ENCODE measurements at places on chromosomes 1 and 21. TPM values are rescaled to one million over a fixed set of nuclear protein-coding genes. Genes with fewer than 3 reads are reported as not detected.

DNA sequence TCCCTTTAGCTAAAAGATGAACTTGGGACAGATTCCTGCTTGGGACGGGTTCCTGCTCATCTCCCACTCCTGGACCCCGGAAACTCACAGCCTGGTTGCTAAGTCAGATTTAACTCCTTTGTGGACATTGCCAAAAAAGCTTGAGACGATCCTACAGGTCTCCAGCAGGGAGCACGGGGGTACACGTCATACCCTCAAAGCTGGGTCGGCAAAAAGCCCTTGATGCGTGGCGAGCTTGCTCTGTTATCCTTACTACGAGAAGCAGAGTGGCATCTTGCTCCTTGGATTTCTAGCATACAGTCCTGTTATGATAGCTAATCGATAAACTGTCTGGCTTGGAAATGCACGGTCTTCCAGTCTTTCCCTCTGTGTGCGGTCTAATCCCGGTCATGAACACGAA, 60.8 kb upstream of the KRTAP19-8 start:
- no peak overlapping the region for H3K27ac ChIP-seq
- H3K36me3 ChIP-seq: no peaks in the 10 kb centered on the region
- H3K27me3 ChIP-seq: no peaks in the 10 kb centered on the region
- no peak for DNase-seq
- no peak overlapping the region for H3K4me3 ChIP-seq

The SPOCD1 gene
- 2.0 TPM for polyA plus RNA-seq

DNA sequence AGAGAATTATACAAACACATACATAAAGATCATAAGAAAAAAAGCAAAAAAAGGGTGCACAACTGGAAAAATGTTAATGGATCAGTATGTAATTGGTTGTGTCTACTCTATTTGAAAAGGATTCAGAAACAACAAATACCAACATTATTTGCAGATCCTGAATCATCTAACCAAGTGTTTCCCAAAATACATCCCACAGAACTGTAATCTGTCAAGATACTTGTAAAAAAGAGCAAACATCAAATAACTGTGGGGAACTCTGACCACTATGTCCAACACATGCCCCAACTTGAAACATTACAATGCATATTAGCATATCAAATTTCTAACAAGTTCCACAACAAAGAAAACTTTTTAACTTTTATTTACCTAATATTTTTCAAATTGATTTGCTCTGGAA, 22.6 kb downstream of the ANKRD13C start:
- H3K27me3 ChIP-seq: no peaks in the 10 kb centered on the region
- DNase-seq: no peak
- H3K36me3 ChIP-seq: peaks cover 3% of the 10 kb centered on the region
- no peak overlapping the region for H3K27ac ChIP-seq
- no peak overlapping the region for H3K4me3 ChIP-seq
- H3K4me1 ChIP-seq: no peaks in the 10 kb centered on the region

- no peaks in the 10 kb centered on the region for H3K27me3 ChIP-seq
- no peaks in the 10 kb centered on the region for H3K36me3 ChIP-seq
- no peak overlapping the region for H3K4me3 ChIP-seq
- DNase-seq: peak; percentile 58
Measured at GRCh38 chr21:46011267-46011967, 29.8 kb downstream of the COL6A1 start.

DNA sequence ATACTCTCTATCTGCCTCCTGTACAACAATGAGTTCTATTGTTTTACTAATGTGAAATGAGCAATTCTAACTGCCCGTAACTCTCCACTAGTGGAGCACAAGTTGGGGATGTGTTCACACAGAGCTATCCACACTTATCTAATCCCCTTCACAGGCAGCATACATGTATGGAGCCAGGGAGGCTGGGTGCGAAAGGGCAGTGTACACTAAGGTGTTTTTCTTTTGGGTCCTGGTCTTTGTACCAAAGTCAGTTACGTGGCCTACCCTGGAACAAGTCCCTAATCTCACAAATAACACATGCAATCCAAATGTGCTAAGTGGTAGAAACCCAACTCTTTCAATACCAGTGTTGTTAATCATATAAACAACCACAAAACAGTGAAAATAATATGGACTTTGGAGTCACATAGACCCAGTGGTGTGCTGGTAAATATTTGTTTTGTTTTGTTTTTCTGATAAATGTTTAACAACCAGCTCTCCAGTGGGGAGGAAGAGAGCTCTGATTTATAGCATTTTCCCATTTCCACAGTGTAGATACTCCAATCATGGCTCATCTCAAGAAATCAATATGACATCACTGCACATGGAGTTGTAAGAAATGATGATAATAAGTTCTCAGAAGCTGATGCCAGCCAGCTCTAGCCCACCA, 319.9 kb upstream of the DUSP10 start:
- no peaks in the 10 kb centered on the region for H3K4me1 ChIP-seq
- no peaks in the 10 kb centered on the region for H3K27me3 ChIP-seq
- no peak overlapping the region for H3K27ac ChIP-seq

- no peak overlapping the region for H3K4me3 ChIP-seq
Measured at GRCh38 chr1:87100271-87100670, 185.8 kb downstream of the HS2ST1 start.

DNA sequence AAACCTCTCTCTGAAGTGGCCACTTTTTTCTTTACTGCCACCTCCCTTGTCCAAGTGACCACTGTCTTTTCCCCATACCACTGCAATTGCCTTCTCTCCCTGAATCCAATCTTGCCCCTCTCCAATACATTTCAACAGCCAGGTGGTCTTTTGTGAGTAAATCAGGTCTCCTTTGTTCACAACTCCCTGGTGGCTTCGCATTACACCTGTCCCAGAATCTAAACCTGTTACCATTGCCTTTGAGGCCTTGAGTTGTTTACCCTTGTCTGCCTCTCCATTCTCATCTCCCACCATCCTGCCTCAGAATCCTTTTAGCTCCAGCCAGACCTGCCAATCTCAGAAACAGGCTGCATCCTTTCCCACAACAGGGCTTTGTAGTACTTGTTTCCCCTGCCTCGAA, 21.8 kb upstream of the DYNLT5 start:
- H3K27ac ChIP-seq: no peak overlapping the region
- no peak for DNase-seq
- H3K4me3 ChIP-seq: no peak overlapping the region
- no peaks in the 10 kb centered on the region for H3K27me3 ChIP-seq

- no peak overlapping the region for H3K4me3 ChIP-seq
- H3K27me3 ChIP-seq: no peaks in the 10 kb centered on the region
- no peak for DNase-seq
Measured at GRCh38 chr21:44972821-44973220, 33.0 kb downstream of the SLX9 start.

The GBP3 gene
- polyA plus RNA-seq: 7.7 TPM

- H3K27ac ChIP-seq: no peak overlapping the region
- H3K27me3 ChIP-seq: no peaks in the 10 kb centered on the region
- no peaks in the 10 kb centered on the region for H3K36me3 ChIP-seq
- H3K4me1 ChIP-seq: no peaks in the 10 kb centered on the region
Measured at GRCh38 chr21:18449605-18450550, 46.3 kb upstream of the TMPRSS15 start.

The VHLL gene
- polyA plus RNA-seq: not detected

DNA sequence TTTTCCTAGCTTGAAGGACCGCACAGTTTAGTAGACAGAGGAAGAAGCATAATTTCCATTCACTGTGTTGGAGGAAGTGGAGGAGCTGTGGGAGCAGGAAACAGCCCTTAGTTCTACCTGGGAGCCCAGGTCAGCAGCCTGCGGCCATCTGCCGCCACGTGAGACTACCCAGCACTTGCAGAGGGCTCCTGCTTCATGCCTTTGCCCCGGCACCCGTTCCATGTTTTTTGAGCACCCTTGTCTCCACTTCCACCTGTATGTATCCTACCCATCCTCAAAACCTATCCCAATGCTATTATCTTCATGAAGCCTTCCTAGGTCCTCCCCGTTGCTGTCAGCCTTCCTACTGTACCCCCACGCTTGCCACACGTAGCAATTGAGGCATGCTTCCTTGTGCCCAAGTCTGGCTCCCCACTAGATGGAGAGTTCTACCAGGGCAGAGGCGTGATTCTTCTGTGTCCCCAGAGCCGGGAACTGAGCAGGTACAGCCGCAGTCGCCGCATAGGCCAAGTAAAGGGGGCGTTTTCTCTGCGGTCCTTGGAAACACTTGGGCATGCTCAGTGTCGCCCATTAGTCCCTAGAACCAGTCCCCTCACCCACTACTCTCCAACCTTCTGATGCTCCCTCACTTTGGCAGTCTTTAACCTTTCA, 1.9 kb downstream of the SLC6A9 start:
- peak overlapping the region; percentile 86 for H3K4me3 ChIP-seq
- peaks cover 36% of the 10 kb centered on the region for H3K4me1 ChIP-seq
- peak; percentile 56 for DNase-seq

GRCh38 chr1:160993544-160994193, 27.3 kb downstream of the F11R start:
- peaks cover 3% of the 10 kb centered on the region for H3K4me1 ChIP-seq
- H3K27me3 ChIP-seq: no peaks in the 10 kb centered on the region
- peaks cover 5% of the 10 kb centered on the region for H3K36me3 ChIP-seq
- H3K27ac ChIP-seq: no peak overlapping the region
- DNase-seq: no peak

The C1QC gene
- polyA plus RNA-seq: 283 TPM

DNA sequence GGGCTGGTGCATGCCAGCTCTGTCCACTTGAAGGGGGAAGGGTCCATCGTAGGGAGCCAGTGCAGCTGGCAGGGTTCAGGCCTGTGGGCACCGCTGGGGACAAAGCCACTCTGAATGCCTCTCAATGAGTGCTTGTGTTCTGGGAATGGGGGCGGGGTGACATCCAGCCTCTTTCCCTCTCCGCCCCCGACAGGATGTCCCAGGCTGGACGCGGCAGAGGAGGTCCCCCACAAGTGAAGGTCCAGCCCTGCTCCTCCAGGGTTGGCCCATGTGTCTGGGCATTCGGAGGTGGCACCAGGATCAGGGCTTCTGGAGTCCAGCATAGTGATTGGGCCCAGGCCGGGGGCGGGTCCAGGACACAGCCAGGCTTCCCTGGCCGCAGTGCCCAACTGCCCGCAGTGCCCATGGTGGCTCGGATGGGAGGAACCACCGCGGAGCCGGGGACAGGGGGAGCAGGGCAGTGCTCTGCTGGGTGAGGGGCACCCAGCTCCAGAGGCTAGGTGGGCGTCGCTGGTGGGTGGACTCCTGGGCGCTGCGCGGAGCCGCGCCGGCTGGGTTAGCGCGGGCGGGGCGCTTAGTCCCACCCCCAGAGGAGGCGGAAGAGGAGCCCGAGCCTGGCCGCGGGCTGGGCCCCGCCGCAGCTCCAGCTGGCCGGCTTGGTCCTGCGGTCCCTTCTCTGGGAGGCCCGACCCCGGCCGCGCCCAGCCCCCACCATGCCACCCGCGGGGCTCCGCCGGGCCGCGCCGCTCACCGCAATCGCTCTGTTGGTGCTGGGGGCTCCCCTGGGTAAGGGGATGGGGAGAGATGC, at the start of gene SHISA4:
Gene SHISA4, plus strand, starts transcription at position 617 of the 808 bp plus-strand sequence. Its CDS starts 97 bp downstream, at position 714.
- no peak within 1 kb of the TSS for H3K27ac ChIP-seq
- no peaks in the 10 kb centered on the region for H3K36me3 ChIP-seq
- peak; percentile 88 for DNase-seq
- no peaks in the 10 kb centered on the region for H3K27me3 ChIP-seq

GRCh38 chr1:8016210-8016894, 9.8 kb downstream of the ERRFI1 start:
- peaks cover 12% of the 10 kb centered on the region for H3K4me1 ChIP-seq
- H3K27ac ChIP-seq: no peak overlapping the region
- H3K27me3 ChIP-seq: no peaks in the 10 kb centered on the region
- H3K4me3 ChIP-seq: no peak overlapping the region

DNA sequence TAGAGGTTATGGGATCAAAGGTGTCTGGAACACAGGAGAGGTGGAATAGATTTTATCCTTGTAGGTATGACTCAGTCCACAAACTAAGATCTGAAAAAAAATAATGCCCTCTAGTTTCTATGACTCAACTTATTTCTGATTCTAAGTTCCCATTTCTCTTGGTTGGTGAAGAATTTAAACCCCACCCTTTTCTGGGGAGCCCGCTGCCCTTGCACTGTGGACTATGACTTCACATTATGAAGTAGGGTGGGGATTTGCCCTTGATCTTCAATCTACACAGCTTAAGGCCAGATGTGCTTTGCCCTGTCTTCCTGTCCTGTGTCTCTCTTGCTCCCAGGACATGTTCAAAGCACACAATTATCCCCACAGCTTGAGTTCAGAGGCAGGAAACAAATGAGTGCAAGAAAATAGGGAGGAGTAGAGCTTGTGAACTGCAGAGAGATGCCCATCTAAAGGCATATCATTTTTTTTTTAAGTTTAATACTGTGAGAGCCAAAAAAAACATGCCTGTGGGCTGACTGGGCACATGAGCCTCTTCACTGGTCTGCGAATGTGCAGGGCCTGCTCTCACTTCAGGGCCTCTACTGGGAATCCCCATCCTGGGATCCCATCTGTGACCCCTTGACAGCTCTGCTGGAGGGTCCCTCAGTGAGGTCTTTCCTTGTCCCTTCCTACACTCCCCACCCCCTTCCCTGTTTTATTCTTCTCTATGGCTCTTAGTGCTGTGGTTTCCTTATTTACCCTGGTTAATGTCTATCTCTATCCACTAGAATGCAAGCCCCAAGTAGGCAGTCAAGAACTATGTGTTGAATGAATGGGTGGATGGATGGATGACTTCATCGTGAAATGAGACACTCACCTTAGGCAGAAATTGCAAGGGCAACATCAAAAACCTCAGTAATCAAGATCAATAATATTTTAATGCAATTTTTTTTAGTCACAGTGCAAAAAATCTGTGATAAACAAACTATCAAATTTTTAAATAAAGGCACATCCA, 61.5 kb downstream of the CD58 start:
- H3K4me3 ChIP-seq: no peak overlapping the region
- H3K27me3 ChIP-seq: no peaks in the 10 kb centered on the region
- H3K27ac ChIP-seq: peak overlapping the region; percentile 95
- DNase-seq: no peak

- H3K4me3 ChIP-seq: no peak overlapping the region
- DNase-seq: peak; percentile 70
- H3K27ac ChIP-seq: peak overlapping the region; percentile 24
- peaks cover 94% of the 10 kb centered on the region for H3K36me3 ChIP-seq
- no peaks in the 10 kb centered on the region for H3K4me1 ChIP-seq
Measured at GRCh38 chr21:42844411-42845113, 34.8 kb downstream of the WDR4 start.

- peaks cover 26% of the 10 kb centered on the region for H3K4me1 ChIP-seq
- no peak overlapping the region for H3K4me3 ChIP-seq
- no peaks in the 10 kb centered on the region for H3K36me3 ChIP-seq
Measured at GRCh38 chr1:51627672-51628071, 10.8 kb downstream of the OSBPL9 start.

The TTC22 gene
- 1.9 TPM for polyA plus RNA-seq

- no peak for DNase-seq
- no peak overlapping the region for H3K4me3 ChIP-seq
- H3K27ac ChIP-seq: peak overlapping the region; percentile 74
- peaks cover 77% of the 10 kb centered on the region for H3K36me3 ChIP-seq
- peaks cover 92% of the 10 kb centered on the region for H3K4me1 ChIP-seq
- H3K27me3 ChIP-seq: no peaks in the 10 kb centered on the region
Measured at GRCh38 chr1:167641786-167642500, 11.9 kb downstream of the RCSD1 start.

The FMO2 gene
- 1.4 TPM for polyA plus RNA-seq

- H3K4me1 ChIP-seq: no peaks in the 10 kb centered on the region
- no peak overlapping the region for H3K27ac ChIP-seq
- no peak overlapping the region for H3K4me3 ChIP-seq
- peaks cover 30% of the 10 kb centered on the region for H3K36me3 ChIP-seq
- no peaks in the 10 kb centered on the region for H3K27me3 ChIP-seq
- DNase-seq: no peak
Measured at GRCh38 chr1:41580021-41580420, 95.5 kb upstream of the EDN2 start.

GRCh38 chr1:54649130-54649898, 7.7 kb downstream of the MROH7 start:
- H3K4me1 ChIP-seq: no peaks in the 10 kb centered on the region
- no peak overlapping the region for H3K27ac ChIP-seq
- no peak for DNase-seq
- peaks cover 5% of the 10 kb centered on the region for H3K27me3 ChIP-seq
- H3K36me3 ChIP-seq: no peaks in the 10 kb centered on the region
